ENCODE measurements at places on chromosomes 1 and 21. TPM values are rescaled to one million over a fixed set of nuclear protein-coding genes. Genes with fewer than 3 reads are reported as not detected.

DNA sequence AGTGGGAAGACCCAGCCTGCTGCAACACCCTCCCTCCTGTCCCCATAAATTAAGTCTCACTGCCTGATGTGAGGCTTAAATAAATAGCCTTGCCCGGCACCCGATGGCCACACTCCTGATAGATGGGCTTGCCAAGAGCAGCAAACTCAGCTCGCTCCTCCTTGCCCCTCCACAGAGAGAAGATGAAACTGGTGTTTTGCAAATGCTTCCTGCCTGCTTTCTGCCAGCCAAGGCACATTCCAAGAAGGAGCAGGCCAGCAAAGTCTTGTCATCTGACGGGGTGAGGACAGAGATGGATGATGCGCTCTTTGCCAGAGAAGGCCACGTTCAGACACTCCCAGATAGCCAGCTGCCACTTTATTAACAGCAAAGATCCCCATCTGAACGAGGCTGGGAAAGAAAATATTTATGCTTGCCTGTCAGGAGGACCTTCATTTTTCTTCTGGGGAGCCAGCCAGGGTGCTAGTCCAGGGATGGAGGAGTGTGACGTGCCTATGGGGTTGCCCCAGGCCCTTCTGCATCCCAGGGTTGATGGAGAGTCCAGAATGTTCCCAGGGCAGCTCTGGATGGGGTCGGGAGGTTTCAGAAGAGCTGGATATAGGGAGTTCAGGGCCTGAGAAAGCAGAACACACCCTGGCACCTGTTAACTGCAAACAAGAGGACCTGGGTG is 265.4 kb downstream of the FOXD2 start:
- no peak for DNase-seq

Gene TAS1R1
- total RNA-seq = not detected

Gene ADCY10
- total RNA-seq = 0.91 TPM

DNA sequence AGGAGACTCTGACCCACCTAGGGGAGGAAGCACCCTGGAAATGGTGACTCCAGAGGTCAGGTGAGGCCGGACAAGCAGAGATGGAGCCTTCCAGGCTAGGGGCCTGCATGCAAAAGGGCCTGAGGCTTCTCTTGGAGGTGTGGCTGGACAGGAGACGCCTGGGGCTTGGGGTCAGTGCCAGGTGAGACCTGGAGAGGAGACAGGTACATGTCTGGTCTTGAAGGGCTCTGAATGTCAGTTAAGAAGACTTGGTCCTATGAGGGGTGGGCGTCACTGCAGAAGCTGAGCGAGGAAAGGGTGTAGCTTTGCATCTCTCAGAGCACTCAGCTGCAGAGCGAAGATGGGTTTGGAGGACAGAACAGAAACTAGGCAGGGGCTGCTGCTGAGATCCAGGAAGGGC is 14.3 kb downstream of the LRP8 start:
- DNase-seq = no peak

Gene FAM72D
- total RNA-seq = 8.2 TPM

DNA sequence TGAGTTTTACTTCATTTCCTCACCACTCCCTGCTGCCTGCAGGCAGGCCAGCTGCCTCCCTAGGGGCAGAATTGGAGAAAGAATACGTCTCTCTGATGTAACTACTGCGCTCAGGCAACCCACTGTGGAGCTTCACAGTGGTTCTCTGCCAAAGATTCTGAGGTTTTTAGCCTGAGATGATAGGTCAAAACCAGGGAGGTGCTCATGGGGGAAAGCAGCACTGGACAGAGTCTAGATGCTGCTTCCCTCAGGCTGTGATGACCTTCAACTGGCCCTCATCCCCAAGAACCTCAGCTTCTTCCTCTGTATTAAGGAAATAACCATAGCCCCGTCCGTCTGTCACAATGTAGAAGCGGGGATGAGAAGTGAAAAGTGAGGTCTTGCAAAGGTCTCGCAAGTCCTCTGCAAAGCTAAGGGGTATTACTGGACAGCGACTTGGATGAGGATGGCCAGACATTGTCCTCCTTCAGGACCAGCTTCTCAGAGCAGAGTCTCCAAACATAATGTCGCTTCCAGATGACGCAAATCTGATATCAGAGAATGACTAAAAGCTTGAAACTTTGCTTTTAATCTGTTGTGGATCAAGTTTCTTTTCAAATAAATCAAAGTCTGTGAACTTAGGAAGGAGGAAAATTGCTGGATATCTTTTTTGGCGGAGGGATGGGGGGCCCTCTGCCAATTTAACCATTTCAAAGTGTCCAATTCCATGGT is 65.9 kb upstream of the ATP5PO start:
- DNase-seq = no peak

- no peak for DNase-seq
These were observed 45.3 kb downstream of the PIK3CD start for GRCh38 chr1:9696793-9697192.

Gene INKA2
- total RNA-seq = 0.07 TPM

Gene PALMD
- 19.2 TPM for total RNA-seq

DNA sequence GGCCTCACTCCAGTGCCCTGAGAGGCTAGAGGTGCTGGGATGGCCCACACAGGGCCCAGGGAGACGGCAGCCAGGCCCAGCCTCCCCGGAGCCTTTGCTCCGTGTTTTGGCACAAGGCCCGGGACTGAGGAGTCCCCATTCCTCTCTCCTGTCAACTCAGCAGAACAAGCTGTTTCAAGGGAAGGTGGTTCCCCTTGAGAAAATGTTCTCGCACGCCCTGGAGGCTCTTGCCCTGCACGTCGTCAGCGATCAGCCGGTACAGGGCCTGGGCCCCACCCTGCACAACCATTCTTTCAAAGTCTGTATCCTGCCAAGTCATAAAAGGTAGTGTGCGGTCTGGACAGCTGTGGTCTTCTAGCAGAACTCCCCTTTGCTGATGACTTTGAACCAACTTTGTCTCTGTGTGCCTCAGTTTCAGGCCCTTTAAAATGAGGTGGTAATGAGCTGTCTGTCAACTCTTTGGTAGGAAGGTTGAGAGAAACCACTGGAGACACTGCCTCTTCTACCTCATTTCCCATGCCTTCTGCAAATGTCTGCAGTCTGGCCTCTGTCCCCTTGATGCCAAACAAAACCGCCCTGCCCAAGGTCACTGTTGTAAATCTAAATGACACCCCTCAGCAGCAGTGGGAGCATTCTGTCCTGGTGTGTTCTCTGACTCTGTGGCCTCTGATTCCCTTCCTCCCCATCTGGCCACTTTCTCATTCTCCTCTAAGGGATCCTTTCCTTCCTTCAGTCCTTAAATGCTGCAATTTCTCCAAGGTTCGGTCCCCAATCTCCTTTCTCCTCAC is 138.6 kb upstream of the JUN start:
- peak; percentile 22 for DNase-seq

Gene STYXL2
- not detected for total RNA-seq

DNA sequence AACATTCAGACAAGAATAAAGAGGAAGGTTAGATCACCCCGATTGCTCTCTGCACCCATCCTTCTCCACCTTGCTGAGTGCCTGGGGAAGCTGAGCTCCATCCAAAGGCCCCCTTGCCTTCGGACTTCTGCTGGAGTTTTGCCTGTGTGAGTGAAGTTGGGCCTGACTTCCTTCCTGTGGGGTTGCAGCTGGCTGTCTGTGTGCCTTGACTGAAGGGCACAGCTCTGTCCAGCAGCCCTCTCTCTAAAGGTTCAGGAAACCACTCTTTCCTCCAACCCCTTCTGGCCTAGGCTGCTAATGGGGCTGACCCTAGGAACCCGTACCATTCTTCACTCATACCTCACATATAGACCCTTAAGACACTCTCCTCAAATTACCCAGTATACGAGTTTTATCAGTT is 173.4 kb upstream of the HMCN1 start:
- DNase-seq = no peak

Gene RNU1-1
- total RNA-seq = 1,678 TPM

Gene PRKAA2
- 9.7 TPM for total RNA-seq

Gene OR2L3
- not detected for total RNA-seq

Gene KCNE2
- not detected for total RNA-seq

DNA sequence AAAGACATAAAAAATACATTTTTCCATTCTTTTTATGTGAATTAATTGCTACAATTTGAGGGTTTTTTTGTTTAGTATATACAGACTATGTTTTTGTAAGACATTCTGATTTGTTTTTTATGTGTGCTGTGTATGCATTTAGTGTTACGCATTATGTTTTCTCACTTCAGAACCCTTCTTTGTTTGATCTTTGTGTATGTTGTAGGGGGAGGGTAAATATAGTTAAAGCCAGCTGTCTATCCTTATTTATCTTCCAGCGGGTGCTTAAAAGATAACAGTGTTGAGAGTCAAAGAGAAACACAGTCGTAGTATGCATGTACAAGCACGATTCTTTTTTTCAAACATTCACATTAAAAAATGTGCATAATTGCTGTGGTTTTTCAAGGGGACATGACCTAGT is 97.5 kb upstream of the KIAA1614 start:
- DNase-seq = no peak

Gene LZIC
- 19.8 TPM for total RNA-seq

DNA sequence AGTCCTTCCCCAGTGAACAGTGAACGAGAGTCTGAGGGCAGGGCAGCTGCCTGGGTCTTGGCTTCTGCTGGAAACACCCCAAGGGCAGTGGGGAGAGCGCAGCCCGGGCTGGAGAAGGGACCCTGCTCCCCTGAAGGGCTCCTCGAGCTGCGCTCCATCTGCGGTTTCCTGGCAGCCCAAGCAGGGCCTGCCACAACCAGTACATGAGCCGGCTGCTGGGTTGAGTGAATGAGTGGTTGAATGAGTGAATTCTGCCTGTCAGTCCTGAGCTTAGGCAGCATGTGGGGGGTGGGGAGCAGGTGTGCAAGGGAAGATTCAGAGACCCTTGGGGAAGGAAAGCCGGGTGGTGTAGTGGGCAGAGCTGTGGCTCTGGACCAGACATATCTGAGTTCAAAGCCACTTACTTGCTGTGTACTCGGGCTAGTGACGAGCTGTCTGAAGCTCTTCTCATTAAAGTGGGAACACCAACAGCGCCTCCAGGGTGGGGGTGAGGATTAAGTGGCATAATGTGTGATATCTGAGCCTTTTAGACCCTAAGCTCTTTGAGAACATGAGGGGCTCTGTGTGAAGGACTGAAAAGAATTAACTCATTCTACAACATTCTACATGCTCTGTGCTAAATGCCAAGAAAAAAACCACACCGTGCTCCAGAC is 3.7 kb downstream of the OPRD1 start:
- DNase-seq = no peak

- DNase-seq = no peak
These were observed 40.1 kb downstream of the MAST2 start for GRCh38 chr1:45843474-45843905.

DNA sequence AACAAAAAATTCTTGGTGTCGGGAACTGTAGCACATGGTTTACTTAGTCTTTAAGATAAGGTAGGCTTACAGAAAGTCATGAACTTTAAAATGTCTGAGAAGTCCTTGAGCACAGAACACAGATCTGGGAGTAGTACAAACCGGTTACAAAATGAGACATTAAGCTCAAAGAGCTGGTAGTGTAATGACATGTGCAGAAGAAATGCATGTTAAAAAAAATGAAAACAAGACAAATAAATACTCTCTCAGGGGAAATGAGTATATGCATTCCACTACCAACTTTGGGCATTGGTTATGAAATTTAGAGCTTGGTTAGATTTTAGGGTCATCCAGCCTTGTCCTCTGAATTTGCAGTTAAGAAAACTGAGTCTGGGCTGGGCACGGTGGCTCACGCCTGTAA is 91.5 kb upstream of the F3 start:
- no peak for DNase-seq

DNA sequence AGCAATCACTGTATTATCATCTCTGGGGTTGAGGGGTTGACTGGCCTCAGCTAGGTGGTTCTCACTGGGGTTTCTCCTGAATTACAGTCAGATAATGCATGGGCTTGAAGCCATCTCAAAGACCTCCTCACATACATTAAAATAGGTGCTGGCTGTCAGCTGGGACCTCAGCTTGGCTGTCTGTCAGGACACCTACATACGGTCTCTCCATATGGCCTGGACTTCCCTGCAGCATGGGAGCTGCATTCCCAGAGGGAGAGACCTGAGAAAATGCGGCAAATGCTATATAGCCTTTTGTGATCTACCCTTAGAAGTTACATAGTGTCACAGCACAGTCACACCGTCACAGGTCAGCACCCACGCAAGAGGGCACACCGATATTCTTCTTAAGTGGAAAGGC is 93.6 kb downstream of the TSEN15 start:
- no peak for DNase-seq

Gene OR6N1
- not detected for total RNA-seq

Gene ADAMTS5
- not detected for total RNA-seq

DNA sequence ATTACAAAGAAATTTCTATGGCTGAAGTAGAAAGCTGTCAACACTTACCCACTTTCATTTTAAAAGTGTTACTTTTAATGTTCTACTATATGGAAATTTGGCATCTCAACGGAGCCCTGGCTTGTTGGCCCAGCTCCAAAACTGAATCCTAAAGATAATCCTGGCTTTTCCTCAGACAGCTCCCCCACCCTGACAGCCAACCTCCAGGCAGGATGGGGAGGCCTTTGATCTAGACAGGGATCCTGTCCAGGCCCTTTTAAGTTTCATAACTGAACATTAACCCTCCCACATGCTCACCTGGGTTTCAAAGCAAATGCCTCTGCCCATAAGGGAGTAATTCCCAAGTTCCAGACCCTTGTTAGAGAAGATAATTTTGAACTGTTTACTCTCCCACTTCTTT is 99.3 kb upstream of the RALGPS2 start:
- DNase-seq = no peak

- no peak for DNase-seq
These were observed 101.9 kb upstream of the DISP3 start for GRCh38 chr1:11377001-11377583.

- DNase-seq = no peak
These were observed 11.0 kb downstream of the TP53BP2 start for GRCh38 chr1:223834660-223835263.

Gene RBM11
- total RNA-seq = 0.81 TPM

Gene LRRC38
- not detected for total RNA-seq

Gene LBR
- 172 TPM for total RNA-seq

Gene DYNLT5
- not detected for total RNA-seq

Gene ZRANB2
- 78.4 TPM for total RNA-seq

Gene ZBTB37
- 10.9 TPM for total RNA-seq

Gene PTGS2
- 78.2 TPM for total RNA-seq

DNA sequence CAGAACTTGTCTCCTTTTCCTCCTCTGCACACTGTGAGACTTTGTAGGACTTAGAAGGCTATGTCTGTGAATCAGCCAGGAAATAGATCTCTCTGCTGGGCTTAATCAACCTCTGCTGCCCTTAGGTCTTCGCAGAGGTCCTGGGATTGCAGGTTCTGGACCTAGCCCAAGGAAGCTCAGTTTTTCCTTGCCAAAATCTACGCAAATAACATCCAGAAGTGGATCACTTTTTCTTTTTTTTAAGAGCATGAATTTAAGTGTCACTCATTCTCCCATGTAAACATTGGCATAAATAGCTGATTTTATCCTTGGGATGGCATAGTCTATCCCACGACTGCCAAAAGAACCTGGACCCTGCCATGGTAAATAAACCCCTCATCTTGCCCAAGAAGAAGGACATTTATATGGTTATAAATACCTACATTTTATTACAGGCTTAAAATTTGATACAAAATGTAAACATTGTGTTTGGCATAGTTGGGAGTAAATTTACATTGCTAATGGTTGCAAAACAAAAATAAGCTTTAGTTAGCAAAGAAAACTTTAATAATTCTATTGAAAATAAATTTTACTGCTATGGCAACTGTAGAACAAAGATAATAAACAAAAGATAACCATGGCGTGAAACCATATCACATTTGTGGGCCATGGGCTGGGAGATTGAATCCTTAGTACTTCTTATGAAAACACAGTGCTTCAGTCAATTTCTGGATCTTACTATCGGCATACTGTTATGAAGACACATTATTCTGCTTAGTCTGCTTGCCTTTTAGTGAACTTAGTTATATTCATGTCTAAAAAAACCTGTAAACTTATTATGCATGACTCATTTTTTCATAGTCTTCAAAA is 24.5 kb upstream of the DISC1 start:
- DNase-seq = no peak
